ENCODE measurements at places on chromosomes 16 and 17.

DNA sequence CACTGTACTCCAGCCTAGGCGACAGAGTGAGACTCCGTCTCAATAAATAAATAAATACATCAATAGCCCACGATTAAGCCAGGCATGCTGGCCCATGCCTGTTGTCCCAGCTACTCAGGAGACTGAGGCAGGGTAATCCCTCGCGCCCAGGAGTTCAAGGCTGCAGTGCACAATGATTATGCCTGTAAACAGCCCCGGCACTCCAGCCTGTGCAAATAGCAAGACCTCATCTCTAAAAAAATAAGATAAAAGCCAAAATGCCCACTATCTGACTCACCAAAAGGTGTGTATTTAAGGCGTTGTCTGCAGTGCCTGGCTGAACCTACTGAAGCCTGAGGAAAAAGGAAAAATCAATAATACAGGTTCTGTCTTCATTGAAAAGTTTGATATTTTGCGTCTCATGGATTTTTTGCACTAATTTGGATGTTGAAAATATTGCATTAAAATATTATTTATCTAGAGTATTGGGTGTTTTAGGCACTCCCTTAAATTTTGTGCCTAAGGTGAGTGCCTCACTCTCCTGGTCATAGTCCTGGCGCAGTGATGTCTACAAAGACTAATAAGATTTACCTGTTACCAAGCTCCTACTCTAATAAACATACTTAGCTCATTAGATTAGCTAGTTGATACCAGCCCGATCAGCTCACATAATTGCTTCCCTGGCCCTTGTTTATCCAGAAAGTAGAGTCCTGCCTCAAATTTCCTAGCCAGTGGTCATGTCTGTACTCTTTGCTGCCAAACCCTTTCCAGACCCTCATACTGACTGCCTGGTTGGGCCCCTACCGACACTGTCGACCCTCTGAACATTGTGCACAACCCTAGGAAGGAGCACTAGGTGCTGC lies 24.7 kb upstream of the TOB1 start:
- no peak for DNase-seq

DNA sequence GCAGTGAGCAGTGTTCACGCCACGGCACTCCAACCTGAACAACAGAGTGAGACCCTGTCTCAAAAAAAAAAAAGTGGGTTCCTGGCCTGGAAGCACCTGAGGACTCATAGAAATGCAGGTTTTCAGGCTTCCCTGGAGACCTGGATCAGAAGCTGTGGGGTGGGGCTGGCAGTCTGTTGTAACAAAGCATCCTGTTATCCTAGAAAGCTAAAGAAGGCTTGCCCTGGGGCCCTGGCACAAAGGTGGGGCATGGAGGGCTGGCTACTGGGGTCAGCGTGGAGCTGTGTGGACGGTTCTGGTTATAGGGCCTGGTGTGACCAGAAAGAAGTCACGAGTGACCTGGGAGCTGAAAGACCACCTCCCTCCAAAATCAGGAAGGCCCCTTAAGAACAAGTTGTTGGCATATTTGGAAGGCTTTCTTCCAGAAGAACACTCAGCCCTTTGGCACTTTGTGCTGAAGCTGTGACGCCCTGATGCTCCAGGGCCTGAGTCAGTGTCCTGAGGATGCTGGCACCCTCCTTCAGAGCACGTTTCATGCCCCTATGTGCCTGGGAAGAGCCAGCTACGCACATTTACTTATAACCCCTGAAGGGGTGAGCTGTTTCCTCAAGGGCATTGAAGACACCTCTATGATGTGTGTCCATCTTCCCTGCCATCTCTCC lies 6.2 kb downstream of the CRISPLD2 start:
- DNase-seq: no peak

GRCh38 chr17:76626442-76626841 lies 17.1 kb downstream of the ST6GALNAC1 start:
- DNase-seq: no peak

GRCh38 chr17:43171586-43172487 lies 823 bp downstream of the NBR1 start:
- no peak for DNase-seq

DNA sequence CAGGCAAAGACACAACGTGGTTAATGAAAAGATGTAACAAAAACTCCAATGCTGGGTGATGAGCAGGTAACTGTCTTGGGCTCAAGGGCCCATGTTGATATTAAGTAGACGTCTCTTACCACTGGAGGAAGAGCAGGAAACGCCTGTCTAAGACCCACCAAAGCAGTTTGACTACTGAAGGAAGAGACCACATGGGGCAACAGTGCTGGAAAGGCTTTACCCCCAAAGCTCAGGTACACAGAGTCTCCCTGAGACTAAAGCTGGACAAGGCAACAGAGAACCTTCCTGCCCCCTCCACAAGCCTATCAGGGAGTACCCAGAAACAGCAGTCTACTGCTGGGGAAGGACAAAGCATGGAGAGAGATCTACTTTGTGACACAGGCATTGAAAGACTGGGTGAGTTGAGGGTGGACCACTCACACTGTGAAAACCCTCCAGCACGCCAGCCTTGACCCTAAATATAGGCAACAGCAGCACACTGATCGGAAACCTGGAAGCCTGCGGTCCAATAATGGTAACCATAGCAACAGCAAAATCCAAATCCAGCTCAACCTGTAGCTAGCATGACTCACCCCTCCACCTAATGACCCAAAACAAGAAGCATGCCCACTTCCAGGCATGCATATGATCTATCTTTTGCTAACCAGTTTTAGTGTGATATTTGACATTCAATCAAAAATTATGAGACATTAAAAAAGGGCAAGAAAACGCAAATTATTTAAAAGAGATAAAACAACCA lies 270.5 kb upstream of the SDK2 start:
- DNase-seq: no peak

DNA sequence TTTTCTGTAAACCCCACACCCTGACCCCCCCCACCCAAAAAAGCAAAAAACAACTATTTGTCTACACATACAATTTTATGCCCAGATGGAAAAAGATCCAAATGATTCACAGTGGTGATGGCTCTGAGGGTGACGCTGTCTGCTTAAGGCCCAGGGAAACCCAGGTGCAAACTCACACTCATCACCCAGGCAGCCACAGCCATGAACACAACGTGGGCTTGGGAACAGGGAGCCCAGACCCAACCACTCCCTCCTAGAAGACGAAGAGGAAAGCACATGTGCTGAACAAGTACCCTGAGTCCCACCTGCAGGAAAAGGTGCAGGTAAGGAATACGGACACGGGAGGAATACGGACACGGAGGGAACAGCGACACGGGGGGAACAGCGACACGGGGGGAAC lies 5.4 kb downstream of the HBQ1 start:
- DNase-seq: no peak

DNA sequence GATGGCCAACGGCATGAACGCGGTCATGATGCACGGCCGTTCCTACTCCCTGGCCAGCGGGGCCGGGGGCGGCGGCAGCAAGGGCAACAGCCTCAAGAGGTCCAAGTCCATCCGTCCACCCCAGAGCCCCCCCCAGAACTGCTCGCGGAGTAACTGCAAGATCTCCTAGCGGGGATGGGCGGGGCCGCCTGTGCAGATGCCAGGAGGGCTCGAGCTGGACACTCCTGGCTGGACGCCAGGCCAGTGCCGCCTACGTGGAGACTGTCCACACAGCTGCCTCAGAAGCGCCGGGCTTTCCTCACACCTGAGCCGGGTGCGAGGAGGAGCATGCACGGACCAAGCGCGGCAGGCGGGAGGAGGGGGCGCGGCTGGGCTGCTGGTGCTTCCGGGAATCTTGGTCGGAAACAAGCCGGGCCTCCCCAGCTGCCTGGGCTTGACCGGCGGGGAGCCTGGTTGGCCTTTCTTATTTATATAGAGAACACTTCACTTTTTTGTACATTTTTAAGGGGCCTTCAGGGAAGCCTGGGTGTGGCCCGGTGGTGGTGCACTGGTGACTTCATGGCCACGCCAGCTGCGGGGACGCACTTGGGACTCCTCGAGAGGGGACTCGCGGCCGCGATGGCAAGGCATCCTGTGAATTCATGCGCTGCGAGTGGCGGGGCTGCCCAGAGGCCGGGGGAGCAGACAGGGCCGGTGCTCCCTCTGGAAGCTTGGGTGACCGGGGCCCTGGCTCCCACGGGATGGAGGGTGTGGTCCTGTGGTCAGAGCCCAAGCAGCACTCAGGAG lies 3.1 kb upstream of the WFIKKN1 start:
- DNase-seq: no peak

- DNase-seq: no peak
These were observed 123.8 kb downstream of the ZNF778 start for GRCh38 chr16:89341279-89341678.

GRCh38 chr17:42200706-42201457 lies 6.6 kb upstream of the GHDC start:
- DNase-seq: no peak

GRCh38 chr17:51803161-51803560 lies 355.4 kb downstream of the CA10 start:
- no peak for DNase-seq

DNA sequence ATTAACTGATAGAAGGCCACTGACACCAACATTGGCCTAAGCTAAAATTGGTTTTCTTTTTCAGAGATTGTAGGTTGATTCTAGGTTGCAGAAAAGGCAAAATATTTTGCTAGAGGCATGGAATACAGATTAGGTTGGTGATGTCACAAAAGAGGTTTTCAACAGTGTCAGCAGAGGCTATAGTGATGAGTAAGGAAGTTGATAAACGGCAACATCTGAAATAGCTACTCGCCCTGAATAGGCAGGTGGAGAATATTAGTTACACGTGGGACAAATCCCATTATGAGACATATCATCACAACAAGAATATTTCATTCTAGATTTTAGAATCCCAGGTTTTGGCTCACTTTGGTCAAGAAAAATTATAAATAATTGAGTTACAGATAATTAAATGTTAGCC lies 1.5 kb upstream of the TOM1L1 start:
- no peak for DNase-seq

GRCh38 chr17:76241204-76241538 lies 878 bp upstream of the RNF157 start:
- no peak for DNase-seq

- DNase-seq: no peak
These were observed 1.1 kb upstream of the TUBG2 start for GRCh38 chr17:42657824-42658588.

- DNase-seq: no peak
These were observed 380.3 kb downstream of the SNX29 start for GRCh38 chr16:12356632-12357340.

- no peak for DNase-seq
These were observed 49.0 kb upstream of the CRYM start for GRCh38 chr16:21327046-21327445.

DNA sequence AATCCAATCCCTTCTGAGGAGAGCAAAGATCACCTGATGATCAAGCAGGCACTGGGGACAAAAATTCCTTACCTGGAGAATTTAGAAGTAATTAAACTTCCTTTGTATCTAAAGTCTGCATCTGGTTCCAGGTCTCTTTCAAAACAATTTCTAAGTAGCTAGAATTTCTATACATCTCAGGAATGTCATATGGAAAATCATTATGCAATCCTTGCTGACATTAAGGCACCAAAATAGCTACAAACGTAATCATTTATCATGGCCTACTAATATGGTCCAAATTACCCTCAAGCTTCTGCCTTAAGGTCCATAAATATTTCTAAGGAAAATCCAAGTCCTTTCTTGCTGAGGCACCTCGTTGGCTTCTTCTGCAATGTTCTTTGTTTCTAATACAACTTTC lies 32.9 kb upstream of the YPEL2 start:
- no peak for DNase-seq

- no peak for DNase-seq
These were observed 25.6 kb downstream of the TTLL6 start for GRCh38 chr17:48791128-48792032.

GRCh38 chr16:56357765-56358322 lies 67.5 kb downstream of the AMFR start:
- no peak for DNase-seq

DNA sequence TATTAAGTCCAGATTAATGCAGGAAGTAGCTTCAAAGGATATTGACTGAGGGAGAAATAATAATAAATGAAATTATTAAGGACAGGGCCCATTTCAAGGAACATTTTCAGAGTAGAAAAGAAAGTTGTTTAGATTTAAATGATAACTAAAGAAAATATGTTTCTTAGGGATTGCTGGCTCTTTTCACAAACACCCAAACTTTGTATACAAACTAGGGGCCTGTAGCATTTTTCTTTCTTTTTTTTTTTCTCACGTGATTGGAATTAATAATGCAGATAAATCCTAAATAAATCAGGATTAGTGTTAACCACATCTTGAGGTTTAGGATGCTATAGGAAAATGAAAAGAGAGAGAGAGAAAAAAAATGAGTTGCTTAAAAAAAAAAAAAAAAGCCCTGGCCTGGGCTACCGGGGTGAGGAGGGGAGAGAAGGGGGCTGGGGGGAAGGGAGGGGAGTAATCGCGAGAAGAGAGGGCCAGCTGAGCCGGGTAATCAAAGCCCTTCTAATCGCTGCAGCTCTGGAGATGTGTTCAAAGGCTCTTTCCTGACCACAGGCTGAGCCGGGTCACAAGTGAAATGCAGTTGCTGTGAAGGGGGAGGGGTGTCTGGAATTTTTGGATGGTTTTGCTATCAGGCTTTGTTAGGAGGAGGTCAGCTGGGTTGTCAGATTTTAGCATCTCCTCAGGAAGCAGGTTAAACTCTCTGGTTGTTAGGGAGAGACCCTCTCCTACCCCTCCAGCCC lies 104.6 kb upstream of the ZFHX3 start:
- DNase-seq: no peak

DNA sequence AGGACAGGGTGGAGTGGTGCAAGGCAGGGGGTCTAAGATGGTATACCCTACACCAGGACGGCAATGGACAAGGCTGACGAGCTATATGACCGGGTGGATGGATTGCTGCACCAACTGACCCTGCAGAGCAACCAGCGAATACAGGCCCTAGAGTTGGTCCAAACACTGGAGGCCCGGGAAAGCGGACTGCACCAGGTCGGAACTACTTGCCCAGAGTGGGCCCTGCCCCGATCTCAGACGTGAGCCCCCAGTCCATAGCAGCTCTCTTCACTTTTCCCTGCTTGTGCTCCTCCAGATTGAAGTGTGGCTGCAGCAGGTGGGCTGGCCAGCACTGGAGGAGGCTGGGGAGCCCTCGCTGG lies 3.1 kb downstream of the PLEKHG4 start:
- no peak for DNase-seq

GRCh38 chr17:74749279-74750038 lies 1.0 kb downstream of the NHERF1 start:
- DNase-seq: peak; percentile 43

DNA sequence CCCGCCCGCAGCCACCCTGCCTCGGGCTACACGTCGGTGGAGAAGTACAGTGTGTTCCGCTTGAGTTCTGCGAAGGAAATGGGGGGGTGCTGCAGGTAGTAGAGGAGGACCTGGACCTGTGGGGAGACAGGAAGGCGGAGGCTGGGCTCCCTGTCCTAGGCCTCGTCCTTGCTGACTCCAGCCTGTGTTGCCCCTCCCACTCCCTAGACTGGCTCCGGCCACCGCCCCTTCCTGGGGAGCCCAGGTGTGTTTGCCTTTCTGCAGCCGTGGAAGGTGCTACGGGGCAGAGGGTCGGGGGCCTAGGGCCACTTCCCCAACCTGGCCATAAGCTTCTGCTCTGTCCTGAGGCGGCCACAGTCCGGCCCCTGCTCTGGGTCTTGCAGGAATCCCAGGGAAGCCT lies 9.1 kb downstream of the TIMM22 start:
- no peak for DNase-seq

Data from stimulated activated CD4-positive, alpha-beta T cell treated with anti-CD3 and anti-CD28 coated beads, Interleukin-12 subunit alpha, Interleukin-12 subunit beta, amount 100 ng/mL, for 4 hours (primary cell).